A549 treated with CpdA at 1 μM for 4 hours (cell line): ENCODE measurements at places on chromosomes 4 and X. TPM values are rescaled to one million over a fixed set of nuclear protein-coding genes. Genes with fewer than 3 reads are reported as not detected.

Gene MAOA
- total RNA-seq: 0.08 to 0.47 TPM (median 0.29 TPM) in 5 replicates

Gene DGKK
- not detected in 5 replicates for total RNA-seq

Gene TACR3
- total RNA-seq: not detected in 5 replicates

Gene DCAF12L2
- total RNA-seq: 0.08 to 0.19 TPM (median 0.13 TPM) in 4 of 5 replicates, not detected in the other

Gene C4orf36
- total RNA-seq: 0.45 to 1.2 TPM (median 1.0 TPM) in 5 replicates

Gene LNX1
- 0.07 to 0.09 TPM (median 0.07 TPM) in 3 of 5 replicates, not detected in the others for total RNA-seq

Gene PNMA3
- total RNA-seq: 0.17 to 0.25 TPM (median 0.21 TPM) in 5 replicates

Gene CCNG2
- total RNA-seq: 3.4 to 7.7 TPM (median 7.2 TPM) in 5 replicates

Gene TLR6
- total RNA-seq: 4.0 to 5.2 TPM (median 4.8 TPM) in 5 replicates

Gene PRKG2
- total RNA-seq: 0.70 to 1.2 TPM (median 0.84 TPM) in 5 replicates

Gene SH3RF1
- total RNA-seq: 9.4 to 14.0 TPM (median 9.8 TPM) in 5 replicates

Gene RAB33A
- 0.14 to 0.47 TPM (median 0.28 TPM) in 5 replicates for total RNA-seq

Gene STK26
- 9.7 to 12.6 TPM (median 10.6 TPM) in 5 replicates for total RNA-seq

Gene PASD1
- total RNA-seq: not detected in 5 replicates

Gene RNF212
- total RNA-seq: 1.2 to 3.6 TPM (median 2.5 TPM) in 5 replicates

Gene NAT8L
- 9.9 to 15.0 TPM (median 13.8 TPM) in 5 replicates for total RNA-seq

Gene ARMCX4
- total RNA-seq: 0.43 to 0.90 TPM (median 0.45 TPM) in 5 replicates

Gene FHIP1A
- total RNA-seq: 0.05 to 0.43 TPM (median 0.08 TPM) in 5 replicates

Gene FGF13
- not detected in 5 replicates for total RNA-seq

Gene ZCCHC13
- not detected in 5 replicates for total RNA-seq

Gene OPHN1
- total RNA-seq: 0.87 to 1.7 TPM (median 1.4 TPM) in 5 replicates

Gene KIAA1210
- total RNA-seq: not detected in 5 replicates

Gene F8A3
- 0.20 to 1.4 TPM (median 1.0 TPM) in 5 replicates for total RNA-seq

Gene GAGE2A
- total RNA-seq: not detected in 5 replicates

Gene APELA
- total RNA-seq: not detected in 5 replicates

Gene FMR1NB
- total RNA-seq: not detected in 5 replicates

Gene VSIG4
- total RNA-seq: not detected in 5 replicates

Gene STBD1
- total RNA-seq: 5.7 to 7.3 TPM (median 6.6 TPM) in 5 replicates

Gene ITIH6
- total RNA-seq: 0.02 TPM in 1 of 5 replicates, not detected in the others

Gene ZMAT1
- 0.04 to 0.08 TPM (median 0.07 TPM) in 4 of 5 replicates, not detected in the other for total RNA-seq

Gene CXCL6
- not detected in 5 replicates for total RNA-seq

Gene RAB33B
- 1.8 to 2.8 TPM (median 2.2 TPM) in 5 replicates for total RNA-seq

Gene PABPC1L2B
- not detected in 5 replicates for total RNA-seq

Gene TMEM150C
- total RNA-seq: 0.85 to 1.3 TPM (median 1.0 TPM) in 5 replicates

Gene VCX3A
- total RNA-seq: not detected in 5 replicates

Gene SPANXA1
- total RNA-seq: 0.21 to 0.27 TPM (median 0.21 TPM) in 3 of 5 replicates, not detected in the others

Gene RHOXF2
- not detected in 5 replicates for total RNA-seq

Gene TLR10
- total RNA-seq: 0.05 to 0.15 TPM (median 0.07 TPM) in 4 of 5 replicates, not detected in the other

Gene DNAAF6
- not detected in 5 replicates for total RNA-seq

Gene H2AZ1
- 551 to 698 TPM (median 653 TPM) in 5 replicates for total RNA-seq

Gene TMA16
- total RNA-seq: 20.8 to 36.8 TPM (median 24.7 TPM) in 5 replicates

Gene KIF4A
- 26.9 to 30.4 TPM (median 28.7 TPM) in 5 replicates for total RNA-seq

Gene STIM2
- total RNA-seq: 13.0 to 15.6 TPM (median 13.9 TPM) in 5 replicates

Gene DIPK2B
- not detected in 5 replicates for total RNA-seq

Gene CSAG3
- total RNA-seq: not detected in 5 replicates

Gene PDE5A
- 0.13 to 0.32 TPM (median 0.25 TPM) in 5 replicates for total RNA-seq

Gene GPRASP1
- 0.29 to 0.47 TPM (median 0.37 TPM) in 5 replicates for total RNA-seq

Gene ASB9
- 20.0 to 27.1 TPM (median 21.0 TPM) in 5 replicates for total RNA-seq

Gene PCDH7
- total RNA-seq: 0.05 to 0.47 TPM (median 0.07 TPM) in 5 replicates

Gene SLC9A7
- total RNA-seq: 9.7 to 13.3 TPM (median 12.9 TPM) in 5 replicates

Gene POU3F4
- total RNA-seq: not detected in 5 replicates

Gene GPR143
- total RNA-seq: 0.09 to 0.13 TPM (median 0.09 TPM) in 3 of 5 replicates, not detected in the others
